Lung (tissue), 17 donors: ENCODE measurements at places on chromosomes 13 and 19. TPM values are rescaled to one million over a fixed set of nuclear protein-coding genes. Genes with fewer than 3 reads are reported as not detected.

DNA sequence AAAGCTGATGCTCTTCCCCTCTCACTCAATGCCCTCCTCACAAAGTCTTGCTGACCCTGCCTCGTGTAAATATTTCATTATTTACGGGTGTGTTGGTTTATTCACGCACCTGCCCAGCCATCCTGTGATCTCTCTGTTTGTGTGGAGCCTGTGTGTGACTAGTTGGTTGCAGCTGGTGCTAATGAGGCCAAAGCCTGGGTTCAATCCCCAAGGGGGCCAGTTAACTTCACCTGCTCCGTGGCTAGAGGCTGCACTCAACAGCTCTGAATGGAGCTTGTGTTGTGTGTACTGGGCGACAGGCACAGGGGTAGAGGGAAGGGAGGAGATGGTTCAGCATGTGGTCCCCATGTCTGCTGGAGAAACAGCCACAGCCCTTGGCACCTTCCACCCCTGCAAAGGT is 109.5 kb downstream of the DNAJC15 start:
- DNase-seq, result no peak

DNA sequence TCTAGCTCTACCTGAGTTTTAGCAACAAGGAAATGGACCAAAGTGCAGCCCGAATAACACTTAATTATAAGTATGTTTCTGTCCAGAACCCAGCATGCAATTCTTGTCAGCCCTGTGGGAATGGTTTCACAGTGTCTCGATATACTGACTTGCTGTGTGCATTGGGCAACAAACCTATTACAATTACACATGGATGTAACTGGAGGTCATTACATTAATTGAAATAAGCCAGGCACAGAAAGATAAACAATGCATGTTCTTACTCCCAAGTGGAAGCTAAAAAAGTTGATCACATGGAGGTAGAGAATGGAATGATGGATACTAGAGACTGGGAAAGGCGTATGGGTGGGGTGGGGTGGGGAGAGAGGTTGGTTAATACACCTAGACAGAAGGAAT is 5.1 kb upstream of the CYP2S1 start:
- DNase-seq, result no peak

TEX101 gene
- polyA plus RNA-seq, result not detected

- DNase-seq, result no peak
These were observed 120.6 kb downstream of the COL4A1 start for GRCh38 chr13:110186231-110186855.

ZNF547 gene
- 1.6 TPM for polyA plus RNA-seq

DNA sequence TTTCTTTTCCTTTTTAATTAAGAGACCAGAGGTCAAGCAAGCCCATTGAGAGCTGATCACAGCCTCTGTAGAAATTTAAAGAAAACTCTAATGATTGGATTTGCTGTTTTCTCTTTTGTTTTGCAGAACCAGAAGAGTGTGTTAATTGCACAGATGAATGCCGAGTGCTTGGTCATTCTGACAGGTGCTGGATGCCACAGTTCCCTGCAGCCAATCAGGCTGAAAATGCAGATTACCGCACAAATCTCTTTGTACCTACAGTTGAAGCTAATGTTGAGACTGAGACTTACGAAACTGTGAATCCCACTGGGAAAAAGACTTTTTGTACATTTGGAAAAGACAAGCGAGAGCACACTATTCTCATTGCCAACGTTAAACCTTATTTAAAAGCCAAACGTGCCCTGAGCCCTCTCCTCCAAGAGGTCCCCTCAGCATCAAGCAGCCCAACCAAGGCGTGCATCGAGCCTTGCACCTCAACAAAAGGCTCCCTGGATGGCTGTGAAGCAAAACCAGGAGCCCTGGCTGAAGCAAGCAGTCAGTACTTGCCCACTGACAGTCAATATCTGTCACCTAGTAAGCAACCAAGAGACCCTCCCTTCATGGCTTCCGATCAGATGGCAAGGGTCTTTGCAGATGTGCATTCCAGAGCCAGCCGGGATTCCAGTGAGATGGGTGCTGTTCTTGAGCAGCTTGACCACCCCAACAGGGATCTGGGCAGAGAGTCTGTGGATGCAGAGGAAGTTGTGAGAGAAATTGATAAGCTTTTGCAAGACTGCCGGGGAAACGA is 93.1 kb downstream of the PCDH17 start:
- no peak for DNase-seq

DNA sequence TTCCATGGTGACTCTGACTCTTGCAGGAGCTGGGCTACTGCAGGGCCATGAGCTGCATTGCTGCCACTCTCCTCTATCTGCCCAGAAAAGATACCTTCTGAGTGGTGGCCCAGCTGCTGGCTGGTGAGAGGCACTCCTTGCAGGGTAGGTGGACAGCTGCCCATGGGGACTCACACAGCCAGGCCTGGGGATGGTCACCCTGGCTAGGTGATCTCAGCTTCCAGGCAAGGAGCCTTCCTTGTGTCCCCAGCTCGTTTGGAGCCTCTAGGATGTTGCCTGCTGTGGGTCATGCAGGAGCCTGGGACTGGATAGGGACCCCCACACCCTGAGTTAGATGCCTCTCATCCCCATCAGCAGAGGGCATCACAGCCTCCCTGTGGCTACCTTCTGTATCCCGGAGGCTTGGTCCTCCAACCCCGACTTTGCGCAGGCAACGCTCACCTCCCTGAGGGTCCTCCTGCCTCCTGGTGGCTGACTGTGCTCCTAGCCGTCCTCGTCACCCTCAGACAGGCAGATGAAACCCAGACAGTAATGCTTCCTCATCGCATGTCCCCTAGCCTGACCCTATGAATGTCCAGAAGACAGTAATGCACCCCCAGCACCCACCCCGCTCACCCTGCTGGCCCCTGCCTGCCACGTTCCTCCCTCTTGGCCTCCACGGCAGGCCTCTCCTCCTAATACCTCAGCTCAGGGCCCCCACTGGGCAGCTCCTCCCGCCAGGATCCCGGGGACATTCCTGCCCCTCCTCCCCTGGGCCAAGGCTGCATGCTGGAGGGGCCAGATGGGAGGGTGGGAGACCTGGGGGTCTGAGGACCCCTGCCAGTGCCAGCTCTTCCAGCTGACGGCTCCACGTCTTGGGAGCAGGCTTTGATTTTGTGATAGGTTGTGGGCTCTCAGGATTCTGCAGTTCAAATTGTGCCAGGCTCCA is 13.6 kb upstream of the ZNF14 start:
- no peak for DNase-seq

DNA sequence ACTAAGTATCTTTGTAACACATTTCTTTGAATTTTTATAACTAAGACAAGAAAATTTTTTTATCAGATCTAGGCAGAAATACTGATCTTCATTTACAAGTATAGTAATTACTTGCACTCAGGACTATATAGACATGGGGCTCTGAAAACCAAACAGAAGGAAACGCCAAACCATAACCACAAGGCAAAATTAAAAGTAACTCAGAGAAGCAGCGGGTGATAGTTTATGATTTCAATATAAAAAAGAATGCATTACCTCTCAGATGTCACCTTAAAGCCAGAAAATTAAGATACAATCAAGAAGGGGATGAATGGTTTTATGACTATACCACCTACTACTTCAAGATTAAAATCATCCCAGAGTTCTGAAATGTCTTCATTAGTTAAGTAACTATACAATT is 6.7 kb downstream of the SHISA2 start:
- no peak for DNase-seq

DNA sequence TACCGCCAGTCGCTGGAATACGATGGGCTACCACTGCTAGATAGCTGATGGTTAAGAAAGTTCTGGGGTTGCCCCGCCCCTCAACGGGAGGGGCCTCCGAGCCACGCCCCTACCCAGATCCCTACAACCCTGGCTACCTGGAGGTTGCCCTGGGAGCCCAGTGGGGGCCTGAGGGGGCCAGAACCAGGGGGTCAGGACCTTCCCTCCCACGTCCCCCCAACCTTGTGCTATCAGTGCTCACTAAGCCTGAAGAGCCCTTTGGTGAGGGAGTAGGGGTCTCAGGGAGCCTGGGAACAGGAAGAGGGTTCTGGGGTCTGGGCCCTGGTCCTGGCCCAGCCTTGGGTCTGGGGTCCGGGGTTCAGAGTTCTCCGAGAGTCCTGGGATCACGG is 8.9 kb downstream of the OCEL1 start:
- peak; percentile 48 for DNase-seq

DNA sequence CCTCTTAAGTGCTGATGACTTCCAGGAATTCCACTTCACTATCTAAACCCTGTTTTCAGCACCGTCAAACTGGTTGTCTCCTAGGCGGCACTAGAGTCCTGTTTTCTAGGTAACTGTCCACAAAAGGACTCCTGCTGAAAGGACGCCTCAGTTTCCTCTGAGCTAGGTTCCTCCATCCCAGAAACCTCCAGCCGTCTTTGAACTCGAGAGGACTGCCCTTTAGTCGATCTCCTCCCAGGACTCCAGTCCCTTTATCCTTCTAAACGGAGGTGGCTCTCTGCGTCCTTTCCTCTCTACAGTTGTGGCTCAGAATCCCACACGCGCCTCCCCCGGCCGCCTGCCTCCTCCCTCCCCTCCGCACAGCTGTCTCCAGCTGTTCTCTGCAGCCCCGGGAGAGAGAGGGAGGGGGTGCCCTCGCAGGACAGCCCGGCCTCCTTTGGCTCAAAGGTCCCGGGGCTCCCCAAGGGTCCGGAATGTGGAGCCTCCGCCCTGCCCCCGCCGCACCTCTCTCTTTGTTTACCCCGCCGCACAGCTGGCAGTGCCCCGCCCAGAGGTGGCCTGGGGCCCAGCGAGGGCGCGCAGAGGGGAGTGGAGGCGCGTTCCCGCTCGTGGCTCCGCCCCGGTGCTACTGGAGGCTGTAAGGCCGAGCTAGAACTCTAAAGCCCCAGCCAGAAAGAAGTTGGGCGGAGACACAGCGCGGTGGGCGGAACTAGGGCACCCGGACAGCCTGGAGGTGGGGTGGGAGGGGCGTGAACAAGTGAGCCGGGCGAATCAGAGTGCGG is 2.4 kb downstream of the LTBP4 start:
- DNase-seq, result peak; percentile 99

GRCh38 chr19:6754136-6754535 is 13.1 kb downstream of the SH2D3A start:
- no peak for DNase-seq

NECTIN2 gene
- polyA plus RNA-seq, result 76.9 TPM

GRCh38 chr19:29499921-29500590 is 25.7 kb upstream of the VSTM2B start:
- no peak for DNase-seq

DNA sequence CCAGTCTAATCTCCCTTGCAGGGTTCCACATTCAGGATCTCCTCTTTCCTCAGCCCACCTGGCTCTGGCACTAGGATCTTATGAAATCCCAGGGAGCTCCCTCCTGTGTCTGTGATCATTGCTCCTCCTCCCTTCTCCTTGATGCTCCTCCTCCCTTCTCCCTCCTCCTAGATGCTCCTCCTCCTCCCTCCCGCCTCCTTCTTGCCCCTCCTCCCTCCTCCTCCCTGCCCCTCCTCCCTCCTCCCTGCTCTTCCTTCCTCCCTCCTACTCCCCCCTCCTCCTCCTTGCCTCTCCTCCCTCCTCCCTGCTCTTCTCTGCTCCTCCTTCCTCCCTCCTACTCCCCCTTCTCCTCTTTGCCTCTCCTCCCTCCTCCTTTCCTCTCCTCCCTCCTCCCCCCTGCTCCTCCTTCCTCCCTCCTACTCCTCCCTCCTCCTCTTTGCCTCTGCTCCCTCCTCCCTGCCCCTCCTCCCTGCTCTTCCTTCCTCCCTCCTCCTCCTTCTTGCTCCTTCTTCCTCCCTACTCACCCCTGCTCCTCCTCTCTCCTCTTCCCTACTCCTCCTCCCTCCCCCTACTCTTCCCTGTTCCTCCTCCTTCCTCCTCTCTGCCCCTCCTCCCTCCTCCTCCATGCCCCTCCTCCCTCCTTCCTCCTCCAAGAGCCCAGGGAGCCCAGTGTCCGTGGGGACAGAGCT is 14.9 kb upstream of the ZBTB7A start:
- DNase-seq, result no peak

GRCh38 chr19:18074192-18074591 is 12.5 kb downstream of the IL12RB1 start:
- DNase-seq, result no peak

GRCh38 chr19:10228393-10228792 is 2.7 kb downstream of the S1PR2 start:
- DNase-seq, result no peak

ZNF506 gene
- polyA plus RNA-seq, result 5.5 TPM

GRCh38 chr13:52127378-52127777 is 1.5 kb downstream of the NEK5 start:
- no peak for DNase-seq

ADAMTS10 gene
- 17.5 TPM for polyA plus RNA-seq

PEPD gene
- polyA plus RNA-seq, result 68.6 TPM

SBSN gene
- 0.39 TPM for polyA plus RNA-seq

CATSPERD gene
- polyA plus RNA-seq, result 11.3 TPM

- no peak for DNase-seq
These were observed 524 bp downstream of the NAA16 start for GRCh38 chr13:41311406-41312175.

- no peak for DNase-seq
These were observed 365 bp downstream of the PPP6R1 start for GRCh38 chr19:55258476-55258827.

DNA sequence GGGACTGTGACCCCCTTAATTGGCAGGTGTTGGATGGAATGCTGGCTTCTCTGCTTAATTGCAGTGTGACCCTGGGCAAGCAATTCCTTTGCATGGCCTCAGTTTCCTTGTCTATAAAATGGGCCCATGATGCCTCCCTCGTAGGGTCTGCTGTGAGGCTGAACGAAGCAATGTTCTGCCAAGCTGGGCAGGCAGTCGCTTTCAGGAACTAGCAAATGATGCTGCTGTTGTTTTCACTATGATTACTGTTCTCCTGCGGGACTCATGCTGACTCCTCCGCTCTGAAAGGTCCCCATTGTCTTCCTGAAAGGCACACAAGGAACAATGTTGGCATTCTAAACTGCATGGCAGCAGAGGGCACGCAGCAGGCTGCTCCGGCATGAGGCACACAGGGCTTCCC is 6.8 kb downstream of the BICRA start:
- DNase-seq, result no peak

DNA sequence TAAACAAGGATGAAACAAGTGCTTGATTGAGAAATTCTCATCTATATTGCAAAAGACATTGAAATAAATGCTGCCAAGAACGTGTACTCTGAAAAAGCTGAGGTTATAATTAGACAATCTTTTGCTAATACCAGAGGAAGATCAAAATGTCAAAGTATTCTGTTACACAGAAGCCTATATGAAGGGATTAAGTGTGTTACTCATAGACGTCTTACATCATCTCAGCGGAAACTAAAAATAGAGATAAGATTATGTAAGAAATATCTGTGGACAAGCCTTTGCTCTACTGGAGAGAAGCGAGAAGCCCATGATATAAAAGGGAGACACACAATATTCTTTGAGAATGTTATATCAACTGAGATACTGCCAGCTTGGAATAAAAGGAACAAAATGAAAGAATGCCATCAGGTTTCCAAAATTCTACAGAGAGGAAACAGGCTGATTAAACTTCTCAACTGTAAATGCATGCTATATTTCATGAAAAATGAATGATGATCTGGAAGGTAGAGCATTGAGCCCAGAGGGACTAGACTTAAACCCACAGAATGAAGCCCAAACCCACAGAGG is 699.0 kb downstream of the GPC5 start:
- DNase-seq, result no peak

DNA sequence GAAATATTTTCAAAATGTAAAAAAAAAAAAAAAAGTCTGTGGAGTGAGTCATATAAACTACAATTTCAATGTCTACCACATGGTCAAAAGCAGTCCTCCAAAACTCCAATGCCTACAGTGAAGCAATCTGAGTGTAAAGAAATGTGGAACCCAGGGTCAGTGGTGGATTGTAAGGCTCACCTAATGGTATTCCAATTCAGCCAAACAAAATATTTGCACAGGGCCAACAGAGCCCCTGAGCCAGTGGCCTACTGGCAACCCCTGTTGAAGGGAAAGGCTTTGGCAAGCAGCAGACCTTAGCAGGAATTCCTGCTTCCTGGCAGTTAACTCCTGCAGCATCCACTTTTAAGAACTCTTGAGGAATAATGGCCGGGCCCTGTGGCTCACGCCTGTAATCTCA is 3.4 kb downstream of the DNMT1 start:
- no peak for DNase-seq

SLITRK5 gene
- polyA plus RNA-seq, result 0.04 TPM
